ENCODE measurements at places on chromosomes 7 and 10.

DNA sequence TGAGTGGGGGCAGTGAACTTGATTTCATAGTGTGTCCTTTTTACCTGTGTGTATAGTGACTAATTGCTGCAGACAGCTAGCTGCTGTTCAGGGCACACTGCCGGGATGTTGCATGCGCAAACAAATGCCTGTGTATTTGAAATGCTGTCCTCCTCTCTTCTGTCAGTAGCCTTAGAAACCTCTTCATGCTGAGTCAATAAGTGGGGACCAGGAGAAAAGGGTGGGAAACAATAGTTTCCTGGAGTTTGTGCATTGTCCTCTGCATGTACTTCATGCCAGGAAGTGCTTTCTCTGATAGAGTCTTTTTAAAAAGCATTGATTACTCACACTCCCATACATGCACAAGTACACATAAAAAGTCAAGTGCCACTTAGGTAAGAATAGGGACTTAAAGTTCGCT is 1183.7 kb upstream of the CELF2 start:
- no peak for DNase-seq

- DNase-seq: no peak
These were observed 239.6 kb downstream of the SKIDA1 start for GRCh38 chr10:21285742-21286331.

DNA sequence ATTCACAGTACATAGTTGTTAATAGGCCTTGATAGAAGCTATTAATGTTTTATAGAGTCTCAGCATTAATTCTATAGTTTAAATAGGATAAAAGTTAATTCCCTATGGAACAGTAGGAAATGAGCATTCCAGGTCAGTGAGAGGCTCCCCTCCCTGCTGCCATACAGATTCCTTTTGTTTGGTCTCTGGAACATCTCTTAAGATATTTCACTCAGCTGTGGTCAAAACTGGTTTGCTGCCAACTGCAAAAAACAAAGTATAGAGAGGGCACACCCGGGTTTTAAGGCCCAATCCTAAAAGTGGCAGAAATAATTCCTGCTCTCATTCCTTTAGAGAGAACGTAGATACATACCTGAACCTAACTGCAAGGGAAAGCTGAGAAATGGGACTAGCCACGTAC is 51.3 kb downstream of the MDFIC start:
- DNase-seq: no peak

GRCh38 chr7:24478137-24478655 is 95.1 kb upstream of the PALS2 start:
- DNase-seq: no peak

DNA sequence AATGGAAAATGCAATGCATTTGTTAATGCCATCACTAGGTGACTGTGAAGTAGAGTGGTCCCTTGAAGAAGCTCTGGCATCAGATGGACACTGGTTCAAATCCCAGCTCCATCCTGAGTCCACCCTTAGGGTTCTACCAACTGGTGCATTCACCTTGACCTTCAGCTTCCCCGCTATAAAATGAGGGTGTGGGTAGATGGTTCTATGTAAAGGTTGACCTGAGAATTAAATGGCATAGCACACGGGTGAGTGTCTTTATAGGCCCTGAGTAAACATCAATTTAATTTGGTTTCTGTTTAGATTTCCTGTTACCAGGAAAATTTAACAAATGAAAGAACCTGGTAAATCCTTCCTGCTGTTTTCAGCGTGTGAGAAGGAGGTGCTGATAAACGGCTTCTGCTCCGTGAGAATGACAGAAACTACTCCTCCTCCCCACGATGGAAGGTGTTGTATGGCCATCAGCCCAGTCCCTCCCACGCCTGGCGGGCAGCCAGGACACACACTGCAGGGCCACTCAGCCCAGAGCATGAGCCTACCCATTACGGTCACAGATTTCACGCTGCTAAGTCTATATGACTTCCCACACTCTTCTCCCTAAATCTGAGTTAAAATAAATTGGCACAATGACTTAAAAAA is 210.1 kb downstream of the TNS3 start:
- no peak for DNase-seq
